Sigmoid colon (tissue), 7 donors: ENCODE measurements at places on chromosomes 1 and 21. TPM values are rescaled to one million over a fixed set of nuclear protein-coding genes. Genes with fewer than 3 reads are reported as not detected.

DNA sequence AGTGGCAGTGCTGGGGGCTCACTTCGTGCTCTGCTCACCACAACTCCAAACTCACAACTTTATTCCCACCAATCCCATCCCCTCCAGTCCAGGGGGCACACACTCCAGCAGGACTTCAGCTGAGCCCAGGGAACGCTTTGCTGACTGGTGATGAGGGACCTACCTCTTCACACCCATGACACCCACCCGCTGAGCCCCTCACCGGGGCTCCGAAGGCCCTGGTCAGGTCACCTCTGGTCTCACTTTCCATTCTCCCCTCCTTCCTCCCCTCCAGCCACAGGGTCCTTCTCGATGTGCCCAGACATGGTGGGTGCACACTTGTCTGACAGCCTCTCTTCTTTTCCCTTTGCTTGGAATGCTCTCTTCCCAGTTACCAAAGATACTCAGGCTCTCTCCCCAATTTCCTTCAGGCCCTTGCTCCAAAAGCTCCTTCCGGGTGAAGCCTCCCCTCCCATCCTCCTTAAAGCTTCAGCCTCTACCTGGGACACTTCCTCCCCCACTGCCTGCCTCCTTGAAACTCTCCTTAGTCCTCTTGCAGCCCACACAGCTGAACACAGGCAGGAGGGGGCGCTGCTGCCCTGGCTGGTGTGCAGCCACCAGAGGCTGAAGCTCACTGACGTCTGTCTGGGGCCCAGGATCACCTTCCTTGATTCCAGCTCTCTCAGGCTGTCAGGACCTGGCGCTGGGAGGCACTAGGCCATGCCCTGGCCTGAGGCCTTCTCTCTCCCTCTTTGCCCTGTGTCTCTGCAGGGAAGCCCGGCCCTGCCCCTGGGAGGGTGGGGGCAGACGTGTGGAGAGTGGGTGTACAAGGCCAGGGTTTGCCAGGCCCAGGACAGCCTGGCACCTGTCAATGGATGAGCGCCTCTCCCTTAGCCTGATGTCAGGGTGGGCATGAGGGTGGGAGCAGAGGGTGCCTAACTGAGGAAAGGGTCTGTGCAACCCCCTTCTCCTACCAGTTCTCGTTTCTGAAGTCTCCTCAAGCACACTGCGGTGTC is 1.6 kb downstream of the KCNE1 start:
- H3K27me3 ChIP-seq: no peaks in the 10 kb centered on the region
- no peak overlapping the region for H3K4me3 ChIP-seq

DNA sequence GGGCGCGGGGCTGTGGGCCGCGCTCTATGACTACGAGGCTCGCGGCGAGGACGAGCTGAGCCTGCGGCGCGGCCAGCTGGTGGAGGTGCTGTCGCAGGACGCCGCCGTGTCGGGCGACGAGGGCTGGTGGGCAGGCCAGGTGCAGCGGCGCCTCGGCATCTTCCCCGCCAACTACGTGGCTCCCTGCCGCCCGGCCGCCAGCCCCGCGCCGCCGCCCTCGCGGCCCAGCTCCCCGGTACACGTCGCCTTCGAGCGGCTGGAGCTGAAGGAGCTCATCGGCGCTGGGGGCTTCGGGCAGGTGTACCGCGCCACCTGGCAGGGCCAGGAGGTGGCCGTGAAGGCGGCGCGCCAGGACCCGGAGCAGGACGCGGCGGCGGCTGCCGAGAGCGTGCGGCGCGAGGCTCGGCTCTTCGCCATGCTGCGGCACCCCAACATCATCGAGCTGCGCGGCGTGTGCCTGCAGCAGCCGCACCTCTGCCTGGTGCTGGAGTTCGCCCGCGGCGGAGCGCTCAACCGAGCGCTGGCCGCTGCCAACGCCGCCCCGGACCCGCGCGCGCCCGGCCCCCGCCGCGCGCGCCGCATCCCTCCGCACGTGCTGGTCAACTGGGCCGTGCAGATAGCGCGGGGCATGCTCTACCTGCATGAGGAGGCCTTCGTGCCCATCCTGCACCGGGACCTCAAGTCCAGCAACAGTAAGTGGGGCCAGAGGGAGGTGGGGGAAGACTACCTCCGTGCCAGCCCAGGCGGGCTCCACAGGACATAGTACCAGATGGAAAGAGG is 808 bp downstream of the MAP3K21 start:
- H3K27ac ChIP-seq: no peak overlapping the region
- peaks cover 24% of the 10 kb centered on the region for H3K4me1 ChIP-seq
- H3K36me3 ChIP-seq: no peaks in the 10 kb centered on the region
- no peak for DNase-seq
- peak overlapping the region; percentile 20 for H3K4me3 ChIP-seq

GRCh38 chr1:73366734-73367413 is 831.1 kb downstream of the LRRIQ3 start:
- DNase-seq: no peak
- H3K4me1 ChIP-seq: no peaks in the 10 kb centered on the region
- no peaks in the 10 kb centered on the region for H3K36me3 ChIP-seq
- no peak overlapping the region for H3K27ac ChIP-seq
- H3K4me3 ChIP-seq: no peak overlapping the region

DEDD gene
- total RNA-seq: 30.8 TPM

TMCC2 gene
- total RNA-seq: 6.4 TPM
